Stimulated activated CD8-positive, alpha-beta memory T cell treated with anti-CD3 and anti-CD28 coated beads, Interleukin-15, amount 100 ng/mL, for 24 hours (primary cell): ENCODE measurements at places on chromosomes 1 and 21.

DNA sequence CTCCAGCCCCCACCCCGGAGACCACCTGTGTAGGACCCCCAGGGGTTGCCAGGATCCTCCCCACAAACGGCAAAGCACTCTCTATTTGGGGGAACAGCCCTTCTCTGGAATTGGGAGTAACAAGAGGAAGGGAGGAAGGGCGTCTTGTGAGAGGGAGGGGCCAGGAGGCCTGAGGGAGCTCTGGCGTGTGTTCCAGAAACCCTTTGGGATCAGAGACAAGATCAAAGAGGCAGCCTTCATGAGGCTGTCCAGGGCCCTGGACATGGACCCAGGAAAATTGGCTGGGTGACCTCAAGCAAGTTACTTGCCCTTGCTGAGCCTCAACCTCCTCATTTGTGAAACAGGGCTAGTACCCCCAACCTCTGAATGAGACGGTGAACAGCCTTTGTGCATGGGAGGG is 18.1 kb upstream of the ECE1 start:
- no peak for DNase-seq

DNA sequence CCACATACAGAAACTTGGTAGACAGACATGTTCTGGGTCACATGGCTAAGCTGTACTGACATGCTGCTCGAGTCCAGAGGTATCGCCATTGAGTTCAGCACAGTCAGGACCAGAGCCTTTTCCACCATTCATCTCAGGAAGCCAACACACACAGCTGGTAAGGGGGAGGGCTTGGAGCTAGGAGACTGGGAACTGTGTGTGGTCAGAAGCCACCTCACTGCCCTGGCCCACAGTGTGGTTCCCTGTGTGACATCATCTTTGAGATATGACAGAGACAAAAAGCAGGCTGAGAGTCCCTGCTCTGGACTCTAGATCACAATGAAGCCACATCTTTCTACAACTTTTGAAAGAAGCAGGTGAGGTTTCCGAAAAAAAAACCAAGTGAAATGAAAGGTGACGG is 107.2 kb downstream of the SIM2 start:
- no peak for DNase-seq

DNA sequence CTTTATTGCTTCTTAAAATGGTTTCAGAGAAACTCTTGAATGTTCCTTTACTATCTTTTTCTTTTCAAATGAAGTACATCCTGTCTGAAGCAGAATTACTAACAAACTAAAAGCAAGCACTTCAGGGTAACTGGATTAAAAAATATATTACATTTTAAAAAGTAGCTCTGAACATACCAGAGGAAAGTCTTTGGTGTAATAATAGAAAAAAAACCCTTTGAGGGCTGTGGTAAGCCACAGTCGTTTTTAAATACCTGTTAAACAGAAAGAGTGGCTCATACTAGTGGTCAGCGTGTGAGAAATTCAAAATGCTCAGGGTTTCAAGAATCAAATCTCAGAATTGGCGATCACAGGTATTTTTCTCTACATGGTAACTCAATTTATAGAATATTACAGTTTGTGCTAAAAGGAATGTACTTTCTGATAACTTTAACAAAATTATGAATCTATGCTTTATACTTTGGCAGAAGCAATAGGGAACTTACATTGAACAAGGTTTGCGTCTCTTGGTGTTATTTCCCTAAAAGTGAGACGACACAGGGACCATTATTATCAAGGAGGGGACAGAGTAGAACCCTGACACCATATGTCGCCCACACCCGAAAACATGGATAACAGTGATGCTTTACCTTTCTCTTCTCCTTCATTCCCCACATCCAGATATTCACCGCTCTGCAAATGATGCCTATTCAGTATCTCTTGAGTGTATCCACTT is 97.0 kb upstream of the DPH5 start:
- no peak for DNase-seq

DNA sequence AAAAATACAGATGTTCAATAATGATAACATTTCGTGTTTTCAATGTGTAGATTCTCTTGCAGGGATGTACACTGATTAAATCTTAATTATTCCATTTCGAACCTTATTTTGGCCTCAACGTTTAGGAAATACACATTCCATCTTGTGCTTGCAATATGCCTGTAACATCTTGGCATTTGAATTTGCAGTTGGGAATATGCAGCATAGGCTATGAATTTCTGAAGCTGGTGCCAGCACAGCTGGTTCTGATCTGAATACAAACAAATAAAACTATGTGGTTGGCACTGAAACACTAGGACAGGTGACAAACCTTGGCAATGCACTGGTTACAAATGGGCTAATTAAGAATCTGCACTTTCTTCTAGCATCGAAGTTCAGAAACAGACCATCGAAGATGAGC is 108.4 kb downstream of the ERG start:
- no peak for DNase-seq

GRCh38 chr1:79945391-79945790 is 938.9 kb upstream of the ADGRL4 start:
- DNase-seq = no peak

GRCh38 chr1:94801919-94802546 is 18.1 kb upstream of the SLC44A3 start:
- no peak for DNase-seq

DNA sequence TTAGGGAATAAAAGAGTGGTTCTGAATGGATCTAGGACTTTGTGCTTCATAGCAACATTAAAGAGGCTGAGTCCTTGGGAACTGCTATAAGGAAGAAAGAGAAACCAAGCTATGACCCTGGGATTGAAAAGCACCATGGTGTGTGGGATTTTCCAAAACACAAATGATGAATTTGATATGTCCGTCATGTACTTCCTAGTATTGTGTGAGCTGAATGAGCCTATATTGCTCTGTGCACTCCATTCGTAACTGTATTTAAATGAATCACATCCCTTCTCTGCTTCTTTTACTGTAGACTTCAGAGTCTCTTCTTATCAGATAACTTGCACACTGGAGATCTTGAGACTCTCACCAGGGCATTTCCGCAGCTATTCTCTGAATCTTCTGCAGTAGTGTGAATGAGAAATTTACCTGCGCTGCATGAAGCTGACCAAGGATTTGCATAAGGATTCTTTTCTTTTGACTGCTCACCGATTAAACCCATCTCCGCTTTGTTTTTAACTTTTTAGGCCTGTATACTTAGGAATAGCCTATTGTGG is 23.1 kb upstream of the OR10J4 start:
- no peak for DNase-seq

DNA sequence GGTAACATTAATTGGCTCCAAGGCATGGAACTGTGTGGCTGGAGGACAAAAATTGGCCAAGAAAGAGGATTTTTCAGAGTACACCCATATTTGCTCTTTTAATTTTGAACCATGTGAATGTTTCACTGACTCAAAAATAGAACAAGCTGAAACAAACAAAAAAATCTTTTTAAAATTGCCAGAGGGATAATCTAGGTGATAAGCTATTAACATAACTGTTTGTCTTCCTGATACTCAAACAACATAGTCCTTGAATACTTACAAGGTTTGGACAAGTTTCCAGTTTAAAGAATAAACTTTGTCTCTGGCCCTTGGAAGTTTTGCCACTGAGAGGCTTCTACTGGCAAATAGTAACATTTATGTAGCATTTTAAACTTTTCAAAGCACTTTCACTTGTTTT is 30.0 kb upstream of the PIGC start:
- no peak for DNase-seq

DNA sequence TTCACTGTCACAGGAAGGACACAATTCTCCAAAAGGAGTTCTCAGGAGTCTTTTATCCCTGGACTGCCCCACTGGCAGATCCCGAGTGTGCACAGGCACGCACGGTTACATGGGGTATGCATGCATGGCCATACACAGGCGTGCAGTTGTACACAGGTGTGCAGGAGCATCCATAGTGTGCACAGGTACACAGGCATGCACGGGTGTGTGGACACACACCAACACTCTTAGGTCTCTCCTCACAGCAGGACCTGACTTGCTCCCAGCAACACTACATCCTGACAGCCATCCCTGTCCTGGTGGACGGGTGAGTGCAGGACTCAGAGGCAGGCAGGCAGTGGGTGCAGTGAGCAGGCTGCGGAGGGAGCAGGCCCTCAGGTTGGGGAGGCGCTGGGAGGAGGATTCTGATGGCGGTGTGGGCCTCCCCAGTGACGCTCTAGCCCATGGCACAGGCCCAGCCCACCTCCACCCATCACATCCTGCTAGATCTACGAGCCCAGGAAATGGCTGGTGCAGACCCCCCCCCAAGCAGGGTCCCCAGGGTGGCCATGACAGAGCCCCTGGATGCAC is 28.4 kb downstream of the SLC19A1 start:
- DNase-seq = no peak

- no peak for DNase-seq
Measured at GRCh38 chr1:213034713-213035112, 16.3 kb upstream of the RPS6KC1 start.

- no peak for DNase-seq
Measured at GRCh38 chr1:6248932-6249738, 5.2 kb downstream of the HES3 start.

GRCh38 chr21:44506279-44507255 is 33.4 kb downstream of the KRTAP10-1 start:
- DNase-seq = no peak
